ENCODE measurements at places on chromosomes 2 and 18.

DNA sequence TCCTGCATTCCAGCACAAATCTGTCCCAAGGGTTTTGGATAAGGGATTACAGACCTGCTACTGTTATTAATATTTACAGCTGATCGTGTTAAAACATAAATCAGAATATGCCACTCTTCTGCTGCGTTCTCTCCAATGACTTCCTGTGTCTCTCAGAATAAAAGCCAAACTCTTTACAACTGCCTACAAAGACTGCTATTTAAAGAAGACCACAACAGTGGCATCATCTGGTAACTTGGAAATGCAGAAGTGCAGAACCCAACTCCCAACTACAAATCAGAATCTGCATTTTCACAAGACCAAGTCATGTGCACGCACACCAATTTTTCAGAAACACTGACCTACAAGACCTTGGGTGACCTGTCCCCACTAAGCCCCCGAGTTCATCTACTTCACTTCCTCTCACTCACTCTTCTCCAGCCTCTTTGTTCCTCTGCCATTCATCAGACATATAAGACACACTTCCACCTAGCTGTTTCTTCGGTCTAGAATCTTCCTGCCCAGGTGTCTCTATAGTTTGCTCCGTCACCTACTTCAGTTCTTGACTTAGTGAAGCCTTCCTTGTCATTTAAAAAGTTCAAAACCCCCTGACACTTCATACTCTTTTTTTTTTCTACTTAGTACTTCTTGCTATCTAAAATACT, 36.0 kb downstream of the CHN1 start:
- DNase-seq: no peak

DNA sequence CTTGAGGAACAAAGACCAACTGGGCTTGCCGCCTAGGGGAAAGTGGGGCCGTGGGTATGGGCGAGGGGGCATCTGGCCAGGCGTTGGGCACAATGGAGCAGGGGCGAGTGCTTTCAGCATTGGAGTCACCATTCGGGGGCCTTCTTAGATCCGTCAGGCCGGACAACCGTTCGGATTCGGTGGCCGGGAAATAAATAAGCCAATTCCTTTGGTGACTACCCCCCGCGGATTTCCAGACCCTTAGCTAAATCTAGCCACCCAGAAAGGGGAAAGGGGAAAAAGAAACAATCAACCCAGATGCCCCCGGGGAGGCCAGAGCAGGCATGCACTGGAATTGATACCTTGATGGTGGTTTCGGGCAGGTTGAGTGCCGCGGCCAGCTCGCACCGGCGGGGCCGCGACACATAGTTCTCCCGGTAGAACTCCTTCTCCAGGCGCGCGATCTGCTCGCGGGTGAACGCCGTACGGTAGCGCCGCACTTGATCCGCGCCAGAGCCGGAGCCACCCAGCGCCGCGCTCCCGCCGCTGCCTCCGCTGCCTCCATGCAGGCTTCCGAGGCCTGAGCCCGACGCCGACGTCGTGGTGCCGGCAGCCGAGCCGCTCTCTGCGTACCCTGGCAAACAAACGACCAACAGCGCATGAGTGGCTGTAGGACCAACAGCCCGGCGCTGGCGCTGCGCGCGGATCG, 1.8 kb downstream of the EVX2 start:
- DNase-seq: no peak

DNA sequence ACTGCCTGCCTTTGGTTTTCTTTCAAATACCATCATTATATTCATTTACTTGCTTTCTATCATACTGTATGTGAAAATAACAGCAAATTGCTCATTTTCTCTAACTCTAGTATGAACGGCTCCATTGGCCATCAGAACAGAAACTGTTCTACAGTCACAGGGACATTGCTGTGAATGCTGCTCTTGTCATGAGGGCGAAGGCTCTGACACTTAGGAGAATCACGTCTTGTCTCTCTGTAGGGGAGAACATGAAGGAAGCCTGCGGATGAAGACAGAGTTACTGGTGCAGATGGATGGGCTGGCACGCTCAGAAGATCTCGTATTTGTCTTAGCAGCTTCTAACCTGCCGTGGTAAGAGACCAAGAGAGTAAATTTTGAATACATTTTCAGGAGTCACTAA, 41.7 kb upstream of the ELOA2 start:
- no peak for DNase-seq

- DNase-seq: no peak
These were observed 48.6 kb downstream of the SMAD2 start for GRCh38 chr18:47881752-47882455.

DNA sequence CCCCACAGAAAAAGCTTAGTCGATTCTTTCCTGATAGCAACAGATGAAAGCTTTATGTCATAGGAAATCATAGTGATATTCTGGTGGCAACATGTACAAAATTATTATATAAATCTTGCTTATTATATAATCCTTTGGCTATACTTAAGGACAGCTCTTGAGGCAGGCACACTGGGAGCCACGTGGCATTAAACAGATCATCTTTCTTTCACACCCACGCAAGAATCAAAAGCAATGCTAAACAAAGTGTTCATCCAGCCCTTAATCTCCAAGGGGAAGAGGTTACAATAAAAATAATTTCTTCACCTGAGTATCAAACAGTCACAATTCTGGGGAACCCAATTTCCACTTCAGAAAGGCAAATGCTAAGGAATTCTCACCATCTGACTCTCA, 57.8 kb downstream of the CYB5A start:
- DNase-seq: no peak

GRCh38 chr2:211216221-211216620, 659.8 kb downstream of the CPS1 start:
- no peak for DNase-seq

- DNase-seq: no peak
These were observed 160.9 kb downstream of the ZEB2 start for GRCh38 chr2:144358979-144359541.

DNA sequence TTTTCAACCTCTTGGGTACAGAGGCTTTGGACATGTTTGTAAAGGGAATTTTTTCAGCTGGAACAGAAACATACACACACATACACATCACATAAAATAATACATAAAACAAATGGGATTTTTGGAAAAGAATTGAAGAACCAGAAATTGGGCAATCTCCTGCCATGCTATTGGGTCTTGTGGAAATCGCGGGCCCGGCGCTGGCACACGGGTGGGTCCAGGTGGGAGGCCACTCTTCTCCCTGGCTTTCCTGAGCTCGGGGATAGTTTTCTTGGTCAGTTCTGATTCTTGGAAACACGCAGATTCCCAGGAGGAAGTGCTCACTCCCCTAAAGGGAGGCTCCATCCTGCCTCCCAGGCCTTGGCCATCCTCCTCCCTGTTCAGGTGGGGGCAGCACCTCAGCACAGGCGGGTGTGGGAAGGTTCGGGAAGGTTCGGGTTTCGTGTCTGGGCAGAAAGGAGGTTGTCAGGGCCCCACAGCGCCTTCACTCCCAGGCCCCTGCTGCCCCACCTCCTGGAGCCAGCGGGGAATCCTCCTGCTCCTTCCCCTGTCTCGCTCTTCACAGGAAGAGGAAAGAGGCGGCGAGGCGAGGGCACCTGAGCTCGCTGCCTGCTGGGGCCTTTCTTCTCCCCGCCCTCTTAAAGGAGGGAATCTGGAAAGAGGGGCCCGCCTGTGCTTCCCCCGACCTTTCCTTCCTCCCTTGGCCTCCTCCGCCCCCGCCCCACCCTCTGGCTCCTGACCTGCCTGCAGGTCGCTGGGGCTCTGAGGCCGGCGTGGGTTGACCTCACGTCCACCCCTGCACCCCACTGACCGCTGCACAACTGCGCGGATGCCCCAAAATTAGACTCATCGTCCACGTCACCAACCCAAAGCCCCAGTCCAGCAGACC, 97.8 kb upstream of the PXDN start:
- DNase-seq: no peak

GRCh38 chr2:105325389-105325963, 4.1 kb downstream of the TGFBRAP1 start:
- DNase-seq: no peak

DNA sequence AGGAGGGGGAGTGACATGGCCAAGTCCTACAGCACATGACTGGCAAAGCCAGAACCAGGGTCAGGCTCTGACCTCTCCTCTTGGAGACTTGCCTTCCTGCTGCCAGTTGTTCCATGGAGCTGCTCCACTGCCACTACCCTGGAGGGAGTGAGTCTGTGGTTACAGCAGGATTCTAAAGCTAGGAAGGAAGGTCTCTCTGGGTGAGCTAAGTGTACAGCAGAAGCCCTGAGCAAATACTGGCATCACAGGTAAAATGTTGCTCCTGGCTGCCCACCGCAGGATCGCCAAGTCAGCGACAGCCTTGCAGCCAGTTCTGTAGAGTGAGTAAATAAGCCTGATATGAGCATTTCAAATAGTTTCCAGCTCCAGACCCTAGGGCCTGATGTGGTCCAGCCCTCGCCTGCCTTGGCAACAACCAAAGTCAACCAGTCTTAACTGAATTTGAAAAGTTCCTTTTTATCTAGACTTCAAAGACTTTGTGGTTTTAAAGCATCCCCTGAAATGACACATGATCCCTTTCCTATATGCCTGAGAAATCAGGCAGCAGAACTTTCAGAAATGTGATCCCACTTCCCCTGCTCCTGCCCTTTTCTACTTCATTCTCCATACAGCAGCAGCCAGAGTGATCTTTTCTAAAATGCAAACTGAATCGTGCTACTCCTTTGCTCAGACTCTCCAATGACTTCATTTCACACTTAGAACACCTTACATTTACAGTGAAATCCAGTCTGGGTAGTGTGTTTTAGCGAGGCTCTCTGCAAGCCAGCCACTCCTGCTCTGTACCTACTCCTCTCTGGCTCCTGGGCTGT, 114.3 kb downstream of the MGAT5 start:
- DNase-seq: no peak

DNA sequence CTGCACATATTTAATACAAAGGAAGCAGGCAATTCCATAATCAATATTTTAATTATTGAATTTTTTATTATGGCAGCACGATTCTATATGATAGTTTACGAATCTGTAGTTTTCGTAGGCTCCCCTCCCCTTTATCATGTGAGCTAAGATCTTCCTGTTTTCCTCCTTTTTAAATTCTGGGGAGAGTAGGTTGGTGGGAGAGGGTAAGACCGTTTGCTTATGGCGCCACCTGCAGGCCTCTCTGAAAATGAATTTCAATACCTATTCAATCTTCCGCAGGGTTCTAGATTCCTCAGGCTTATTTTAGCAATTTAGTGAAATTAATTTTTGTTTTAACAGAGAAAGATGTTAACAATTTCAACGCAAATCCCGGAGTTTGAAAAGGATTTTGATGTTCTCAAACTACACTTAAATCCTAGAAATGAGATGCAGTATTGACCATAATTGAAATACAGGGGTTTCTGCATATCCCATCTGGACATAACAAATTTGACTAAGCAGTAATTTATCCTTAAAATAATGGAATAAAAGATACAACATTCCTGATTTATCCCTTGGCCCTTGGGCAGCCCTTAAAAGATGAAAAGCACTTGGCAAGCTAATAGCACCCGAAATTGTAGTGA, 12.8 kb upstream of the GBX2 start:
- peak; percentile 66 for DNase-seq

GRCh38 chr18:13395577-13395976, 177.0 kb downstream of the LDLRAD4 start:
- DNase-seq: no peak

- DNase-seq: no peak
These were observed 43.9 kb downstream of the ST6GAL2 start for GRCh38 chr2:106841886-106842645.

DNA sequence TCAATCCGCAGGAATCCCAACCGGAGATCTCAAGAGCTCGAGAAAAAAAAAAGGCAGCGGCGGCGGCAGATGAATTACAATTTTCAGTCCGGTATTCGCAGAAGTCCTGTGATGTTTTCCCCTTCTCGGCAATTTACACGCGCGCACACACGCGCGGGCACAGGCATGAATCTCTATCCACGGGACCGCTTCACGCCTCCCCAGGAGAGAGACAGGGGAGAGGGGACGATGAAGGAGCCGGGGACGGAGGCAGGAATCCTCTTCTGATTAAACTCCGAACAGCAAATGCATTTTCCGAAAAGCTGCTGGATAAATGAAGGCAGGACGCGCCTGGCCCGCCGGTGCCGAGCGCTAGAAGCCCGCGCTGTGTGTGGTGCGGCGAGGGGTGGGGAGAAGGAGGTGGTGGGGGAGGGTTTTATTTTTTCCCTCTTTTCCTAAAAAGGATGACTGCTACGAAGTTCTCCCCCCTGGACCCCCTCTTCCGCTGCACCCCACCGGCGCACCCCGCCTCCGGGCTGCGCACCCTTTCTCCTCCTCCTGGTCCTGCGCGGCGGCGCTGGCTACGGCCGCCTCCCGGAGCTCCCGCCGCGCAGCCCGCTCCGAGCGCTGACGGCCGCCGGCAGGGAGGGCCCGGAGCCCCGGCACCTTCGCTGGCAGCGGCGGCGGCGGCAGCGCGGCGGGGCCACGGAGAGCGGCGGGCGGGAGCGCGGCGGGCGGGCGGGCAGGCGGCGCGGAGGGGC, at the start of gene BCL2:
Gene BCL2, minus strand, starts transcription at position 387 of the 740 bp plus-strand sequence.
- DNase-seq: peak; percentile 82

DNA sequence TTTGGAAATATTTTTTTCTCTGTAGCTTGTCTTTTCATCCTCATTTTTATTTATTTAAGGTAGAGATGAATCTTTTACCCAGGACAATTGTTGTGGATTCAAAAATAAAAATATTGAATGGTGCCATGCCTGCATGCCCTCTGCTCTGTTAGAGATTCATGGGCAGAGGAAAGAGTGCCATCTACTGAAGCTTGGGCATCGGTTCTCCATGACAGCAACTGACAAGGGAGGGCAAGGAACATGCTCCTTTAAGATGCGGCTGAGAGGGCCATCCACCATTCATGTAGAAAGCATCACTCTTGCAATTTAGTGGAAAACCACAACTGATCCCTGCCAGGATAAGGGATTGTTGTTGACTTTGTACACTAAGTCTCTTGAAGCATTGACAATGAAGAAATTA, 79.9 kb downstream of the PARD3B start:
- no peak for DNase-seq

DNA sequence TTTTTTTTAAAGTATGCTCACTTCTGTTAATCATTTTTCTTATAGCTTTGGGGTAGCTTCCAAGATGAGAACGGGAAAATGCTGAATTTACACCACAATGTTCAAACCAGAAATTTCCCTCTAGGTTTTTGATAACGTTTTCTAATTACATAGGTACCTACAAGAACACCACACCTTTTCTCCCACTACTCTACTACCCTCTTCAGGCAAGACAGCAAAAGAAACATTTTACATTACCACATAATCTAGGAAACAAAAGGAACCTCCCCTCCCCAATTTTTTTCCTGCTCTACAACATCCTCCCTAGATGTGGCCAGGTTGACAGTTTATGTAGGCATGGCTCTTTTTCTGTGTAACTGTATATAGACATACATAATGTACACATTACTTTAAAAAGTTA, 32.4 kb downstream of the NDUFAF7 start:
- DNase-seq: no peak

- DNase-seq: no peak
These were observed 87.2 kb downstream of the SLC5A7 start for GRCh38 chr2:108073415-108074072.

GRCh38 chr2:96970910-96971309, 15.5 kb downstream of the FAM178B start:
- DNase-seq: no peak

Data from sigmoid colon (tissue), 7 donors.